ENCODE measurements at places on chromosomes 5 and 9.

DNA sequence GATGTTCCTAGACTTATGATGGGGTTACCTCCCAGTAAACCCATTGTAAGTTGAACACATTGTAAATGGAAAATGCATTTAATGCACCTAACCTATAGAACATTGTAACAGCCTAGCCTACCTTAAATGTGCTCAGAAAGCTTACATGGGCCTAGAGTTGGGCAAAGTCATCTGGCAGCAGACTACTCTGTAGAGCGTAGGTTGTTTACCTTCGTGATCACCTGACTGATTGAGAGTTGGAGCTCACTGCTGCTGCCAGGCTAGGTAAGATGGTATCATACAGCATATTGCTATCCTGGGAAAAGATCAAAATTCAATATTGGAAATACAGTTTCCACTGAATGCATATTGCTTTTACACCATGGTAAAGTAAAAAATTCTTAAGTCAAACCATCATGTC, 95.4 kb downstream of the HTR4 start:
- DNase-seq, result no peak

DNA sequence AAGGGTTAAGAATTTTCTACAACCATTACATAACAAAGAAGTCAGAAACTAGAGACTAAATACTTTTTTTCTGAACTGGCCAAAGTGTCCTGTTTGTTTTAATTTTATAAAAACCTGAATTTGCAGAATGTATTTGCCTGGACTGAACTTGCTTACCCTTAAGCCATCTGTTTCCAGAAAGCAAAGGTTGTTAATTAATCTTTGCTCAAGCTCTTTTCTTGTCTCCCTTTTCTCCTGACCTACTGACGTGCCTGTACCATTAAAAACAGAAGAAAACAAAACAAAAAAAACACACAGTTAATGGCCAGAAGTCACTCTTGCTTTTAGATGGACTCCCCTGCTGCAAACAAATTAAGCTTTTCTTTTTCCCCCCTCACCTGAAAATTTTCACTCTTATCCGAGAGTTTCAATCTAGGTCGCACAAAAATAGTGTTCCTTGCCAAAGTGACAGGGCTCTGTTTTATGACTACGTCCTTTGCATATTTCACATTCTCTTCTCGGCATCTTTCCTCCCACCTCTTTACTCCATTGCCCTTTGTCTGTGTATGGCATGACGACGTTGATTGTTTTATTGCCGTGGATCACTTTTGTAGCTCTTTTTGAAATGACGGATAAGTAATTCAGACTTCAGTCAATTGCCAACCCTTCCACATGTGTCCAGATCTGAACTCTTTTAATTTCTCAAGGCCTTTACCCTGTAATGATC, 333.8 kb upstream of the GRIN3A start:
- DNase-seq, result no peak

DNA sequence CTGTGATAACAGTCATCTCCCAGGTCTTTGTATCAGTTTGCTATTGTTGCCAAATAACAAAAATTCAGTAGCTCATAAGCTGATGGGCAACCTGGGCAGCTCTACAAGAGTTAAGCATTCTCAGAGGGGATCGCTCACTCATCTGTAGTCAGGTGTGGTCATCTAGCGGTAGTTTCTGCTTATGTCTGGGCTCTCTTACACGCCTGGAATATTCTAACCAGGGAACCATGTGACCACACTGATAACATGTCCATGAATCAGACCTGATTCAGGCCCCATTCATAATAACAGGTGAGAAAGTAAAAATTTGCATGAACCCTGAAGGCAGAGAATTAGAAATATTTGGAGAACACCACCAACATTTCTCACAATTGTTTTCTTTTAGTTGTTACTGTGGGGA, 576.1 kb downstream of the SLCO4C1 start:
- DNase-seq, result no peak

DNA sequence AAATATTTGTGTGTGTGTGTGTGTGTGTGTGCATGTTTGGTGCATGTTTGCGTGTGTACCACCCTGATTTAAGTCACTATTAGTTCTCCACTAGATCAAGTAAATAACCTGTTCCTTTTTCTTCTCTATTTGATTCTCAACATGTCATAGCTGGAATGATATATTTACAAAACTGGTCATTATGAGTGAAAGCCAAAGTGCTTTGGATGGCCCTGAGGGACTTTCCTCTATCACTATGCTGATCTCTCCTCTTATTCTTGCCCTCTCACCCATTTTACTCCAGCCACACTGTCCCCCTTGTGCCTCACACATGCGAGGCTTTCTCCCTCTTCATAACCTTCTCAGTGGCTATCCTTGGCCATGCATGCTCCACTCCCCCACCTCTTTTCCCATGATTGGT, 144.6 kb upstream of the NMUR2 start:
- no peak for DNase-seq

GRCh38 chr5:180810210-180810958, 7.8 kb upstream of the MGAT1 start:
- DNase-seq, result peak; percentile 96

DNA sequence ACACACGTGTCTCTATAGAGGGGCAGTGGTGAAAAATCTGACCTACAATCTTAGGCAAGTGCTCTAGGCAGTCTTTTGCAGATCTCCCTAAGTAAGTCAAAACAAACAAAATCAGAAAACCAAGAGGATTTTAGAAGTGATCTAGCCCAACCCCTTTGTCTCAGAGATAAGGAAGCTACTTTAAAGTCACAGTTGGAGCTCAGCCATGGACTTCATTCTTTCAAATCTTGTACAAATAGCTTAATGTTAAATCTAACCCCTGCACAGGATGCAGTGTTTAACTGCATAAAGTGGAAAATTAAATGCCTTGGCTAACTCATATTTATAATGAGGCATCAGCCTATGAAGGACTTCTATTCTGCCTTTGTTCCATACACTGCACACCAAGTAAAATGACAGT, 135.1 kb upstream of the RFX3 start:
- no peak for DNase-seq

DNA sequence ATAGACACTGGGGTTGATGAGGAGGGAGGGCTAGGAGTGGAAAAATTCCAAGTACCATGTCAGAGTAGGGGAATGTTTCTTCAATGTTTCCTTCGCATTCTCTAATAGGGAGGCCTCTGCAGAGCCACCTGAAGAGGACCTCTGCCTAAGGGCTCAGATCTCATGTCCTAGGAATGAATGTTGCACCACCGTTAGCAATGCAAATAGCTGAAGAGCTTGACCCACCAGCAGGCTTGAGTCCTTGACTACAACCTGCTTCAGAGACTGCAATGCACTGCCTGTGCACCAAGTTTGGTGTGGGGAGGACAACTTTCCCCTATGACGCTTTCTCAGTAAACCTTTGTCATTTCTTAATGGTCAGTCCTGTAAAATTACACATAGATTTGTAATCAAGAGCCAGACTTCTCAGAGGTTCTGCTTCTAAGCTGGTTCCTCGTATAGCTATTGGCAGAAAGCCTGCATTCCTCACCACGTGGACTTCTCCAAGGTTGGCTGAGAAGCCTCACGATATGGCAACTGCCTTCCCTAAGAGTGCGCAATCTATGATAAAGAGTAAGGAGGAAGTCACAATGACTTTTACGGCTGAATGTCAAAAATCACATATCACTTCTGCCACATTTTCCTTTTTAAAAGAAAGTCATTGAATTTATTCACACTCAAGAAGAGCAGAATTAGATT, 600.7 kb upstream of the PTGER4 start:
- DNase-seq, result no peak

GRCh38 chr9:111356481-111357244, 26.6 kb upstream of the OR2K2 start:
- DNase-seq, result peak; percentile 92

GRCh38 chr5:136374638-136375037, 9.3 kb upstream of the TRPC7 start:
- DNase-seq, result no peak

GRCh38 chr9:125258832-125259534, 2.6 kb upstream of the GAPVD1 start:
- DNase-seq, result no peak

GRCh38 chr9:131635285-131635684, 90.0 kb downstream of the PRRT1B start:
- peak; percentile 95 for DNase-seq

- no peak for DNase-seq
Observed at GRCh38 chr9:78003730-78004129, 27.9 kb downstream of the GNAQ start.

Measured in astrocyte of the spinal cord (primary cell).